ENCODE measurements at places on chromosomes 7 and 10. TPM values are rescaled to one million over a fixed set of nuclear protein-coding genes. Genes with fewer than 3 reads are reported as not detected.

Gene MAT1A
- total RNA-seq = 1.6 TPM

Gene RPEL1
- total RNA-seq = 0.10 TPM

Gene BRAF
- total RNA-seq = 29.7 TPM

DNA sequence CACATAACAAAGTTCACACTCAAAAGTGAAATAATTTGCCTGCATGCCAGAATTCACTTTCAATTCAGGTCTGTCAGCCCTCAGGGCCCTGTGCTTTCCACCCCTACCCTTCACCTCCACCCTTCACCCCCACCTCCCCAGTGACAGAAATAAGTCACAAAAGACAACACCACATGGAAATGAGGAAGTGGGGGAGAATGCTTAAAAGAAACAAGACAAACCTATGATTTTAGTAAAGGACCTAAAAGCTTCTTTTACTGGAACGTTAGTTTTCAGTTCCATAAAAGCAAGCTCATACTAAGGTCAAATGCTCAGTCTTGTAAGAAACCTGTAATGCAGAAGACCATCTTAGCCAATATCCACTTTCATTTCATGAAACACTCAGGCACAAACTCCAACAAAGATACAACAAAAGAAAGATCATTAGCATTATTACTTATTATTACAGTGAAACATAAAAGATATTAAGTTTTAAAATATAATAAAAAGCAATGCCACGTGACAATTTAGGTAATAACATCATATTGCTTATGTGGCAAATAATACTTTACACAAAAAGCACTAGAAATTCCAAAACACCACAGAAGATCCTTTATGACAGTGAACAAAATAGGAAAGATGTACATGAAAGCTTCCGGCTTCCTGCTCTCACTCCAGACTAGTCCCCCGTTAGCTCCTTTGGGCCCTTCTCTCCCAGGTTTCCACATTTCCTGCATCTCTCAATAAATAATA is 112.1 kb downstream of the LMBR1 start:
- H3K36me3 ChIP-seq = no peaks in the 10 kb centered on the region
- H3K27me3 ChIP-seq = no peaks in the 10 kb centered on the region
- no peak overlapping the region for H3K27ac ChIP-seq

DNA sequence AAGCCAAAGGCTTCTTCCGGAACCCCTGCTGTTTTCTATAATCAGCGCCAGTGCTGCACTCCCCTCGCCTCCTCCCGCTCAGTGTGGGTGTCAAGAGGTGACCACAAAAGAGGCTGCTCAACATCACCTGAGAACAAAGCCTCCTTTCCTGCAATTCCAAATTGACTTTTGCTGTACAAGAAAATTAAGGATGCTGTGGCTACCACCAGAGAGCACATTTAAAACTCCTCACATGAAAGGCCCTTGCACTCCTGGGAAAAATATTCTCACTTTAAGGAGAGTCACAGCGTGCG is 96.4 kb downstream of the HIPK2 start:
- peak overlapping the region; percentile 8 for H3K4me3 ChIP-seq
- H3K36me3 ChIP-seq = no peaks in the 10 kb centered on the region
- H3K4me1 ChIP-seq = peaks cover 62% of the 10 kb centered on the region
- peak overlapping the region; percentile 87 for H3K27ac ChIP-seq
- H3K27me3 ChIP-seq = no peaks in the 10 kb centered on the region
- peak; percentile 37 for DNase-seq

DNA sequence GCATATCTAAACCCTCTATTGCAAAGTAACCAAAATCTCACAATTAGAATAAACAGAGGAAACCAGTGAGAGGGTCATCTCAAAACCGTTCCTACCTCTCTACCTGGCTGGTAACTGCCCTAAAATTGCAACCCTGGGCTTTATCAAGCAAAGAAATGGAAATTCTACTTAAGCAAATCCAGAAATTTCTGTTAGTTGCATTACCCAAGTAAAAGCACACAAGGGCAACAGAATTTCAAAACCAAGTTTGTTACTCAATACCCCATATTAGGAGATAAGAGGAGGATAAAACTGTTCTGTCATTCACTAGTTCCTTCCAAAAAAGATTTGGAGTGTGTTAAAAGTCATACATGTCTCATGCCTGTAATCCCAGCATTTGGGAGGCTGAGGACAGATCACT is 195.3 kb downstream of the FAM107B start:
- no peaks in the 10 kb centered on the region for H3K27me3 ChIP-seq
- no peak for DNase-seq
- H3K36me3 ChIP-seq = no peaks in the 10 kb centered on the region
- no peak overlapping the region for H3K4me3 ChIP-seq
- H3K4me1 ChIP-seq = peaks cover under 1% of the 10 kb centered on the region

DNA sequence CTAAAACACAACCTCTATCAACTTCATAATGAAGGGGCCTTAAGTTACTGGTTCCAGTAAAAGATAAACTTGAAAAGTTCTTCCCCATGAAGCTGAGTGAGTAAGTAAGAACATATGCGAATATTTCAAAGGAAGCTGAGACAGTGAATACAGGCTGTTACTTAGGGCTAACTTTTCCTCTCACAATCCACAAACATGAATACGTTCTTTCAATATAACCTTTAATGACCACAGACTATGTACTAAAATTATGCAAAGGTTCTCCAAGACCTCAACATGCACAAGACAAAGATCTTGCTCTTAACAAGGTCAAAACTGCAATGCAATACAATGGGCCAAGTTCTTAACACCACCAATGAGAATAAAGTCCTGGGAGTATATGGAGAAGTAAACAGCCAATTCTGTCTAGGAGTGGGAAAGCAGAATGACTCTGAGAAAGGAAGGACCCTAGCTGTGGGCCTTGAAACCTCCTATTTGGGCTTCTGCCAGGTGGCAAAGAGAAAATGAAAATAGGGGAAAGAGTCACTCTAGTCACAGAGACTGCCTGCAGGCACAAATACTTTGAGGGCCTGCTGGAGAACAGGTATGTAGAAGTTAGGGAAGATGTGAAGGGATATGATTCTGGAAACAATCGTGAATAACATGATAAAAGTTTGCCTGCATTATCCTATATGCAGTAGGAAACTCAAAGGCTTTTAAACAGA is 43.7 kb downstream of the OSBPL3 start:
- no peak overlapping the region for H3K4me3 ChIP-seq
- no peak overlapping the region for H3K27ac ChIP-seq
- H3K27me3 ChIP-seq = no peaks in the 10 kb centered on the region

Data from HCT116 (cell line).